ENCODE measurements at places on chromosomes 5 and 9.
A peak's percentile ranks its signal among the peaks of the same experiment; 100 is the strongest.

DNA sequence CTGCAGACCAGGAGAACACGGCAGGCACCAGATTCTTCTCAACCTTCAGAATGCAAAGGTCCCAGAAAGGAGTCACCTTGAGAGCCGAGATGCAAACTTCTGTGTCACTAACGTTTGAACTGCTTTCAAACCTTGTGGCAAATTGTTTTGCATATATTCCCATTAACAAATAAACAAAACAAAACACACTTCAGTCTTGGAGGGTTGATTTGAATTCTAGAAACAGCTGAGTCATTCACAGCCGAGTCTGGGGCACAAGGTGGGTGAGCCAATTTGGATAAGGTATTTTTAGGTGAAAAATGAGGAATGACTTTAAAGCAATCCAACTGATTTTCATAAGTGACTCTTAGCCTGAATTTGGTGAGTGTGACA, 38.8 kb upstream of the ANKRD33B start:
- DNase-seq: no peak

DNA sequence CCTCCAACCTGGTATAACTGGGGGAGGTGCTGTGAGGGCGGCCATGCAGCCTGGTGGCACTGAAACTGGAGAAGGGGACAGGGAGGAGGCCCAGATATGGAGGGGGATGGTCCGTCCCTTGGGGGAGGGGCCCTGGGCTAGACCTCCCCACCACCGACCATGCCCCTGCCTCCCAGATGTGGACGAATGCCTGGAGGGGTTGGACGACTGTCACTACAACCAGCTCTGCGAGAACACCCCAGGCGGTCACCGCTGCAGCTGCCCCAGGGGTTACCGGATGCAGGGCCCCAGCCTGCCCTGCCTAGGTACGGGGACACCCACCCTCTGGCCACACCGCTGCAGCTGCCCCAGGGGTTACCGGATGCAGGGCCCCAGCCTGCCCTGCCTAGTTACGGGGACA, 15.4 kb upstream of the ASS1 start:
- no peak for DNase-seq

- no peak for DNase-seq
These were observed 165.4 kb downstream of the EPB41L4A start for GRCh38 chr5:112253478-112254250.

DNA sequence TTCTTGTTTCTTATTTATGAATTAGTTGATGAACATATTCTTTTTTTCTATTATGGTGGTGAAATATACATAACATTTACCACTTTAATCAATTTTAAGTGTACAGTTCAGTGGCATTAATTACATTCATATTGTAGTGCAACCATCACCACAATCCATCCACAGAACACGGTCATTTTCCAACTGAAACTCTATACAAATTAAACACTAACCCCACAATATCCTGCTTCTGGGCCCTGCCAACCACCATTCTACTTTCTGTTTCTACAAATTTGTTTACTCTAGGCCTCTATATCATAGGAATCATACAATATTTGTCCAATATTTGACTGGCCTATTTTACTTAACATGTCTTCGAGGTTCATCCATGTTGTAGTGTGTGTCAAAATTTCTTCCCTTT, 7.3 kb downstream of the GCNT4 start:
- DNase-seq: no peak

DNA sequence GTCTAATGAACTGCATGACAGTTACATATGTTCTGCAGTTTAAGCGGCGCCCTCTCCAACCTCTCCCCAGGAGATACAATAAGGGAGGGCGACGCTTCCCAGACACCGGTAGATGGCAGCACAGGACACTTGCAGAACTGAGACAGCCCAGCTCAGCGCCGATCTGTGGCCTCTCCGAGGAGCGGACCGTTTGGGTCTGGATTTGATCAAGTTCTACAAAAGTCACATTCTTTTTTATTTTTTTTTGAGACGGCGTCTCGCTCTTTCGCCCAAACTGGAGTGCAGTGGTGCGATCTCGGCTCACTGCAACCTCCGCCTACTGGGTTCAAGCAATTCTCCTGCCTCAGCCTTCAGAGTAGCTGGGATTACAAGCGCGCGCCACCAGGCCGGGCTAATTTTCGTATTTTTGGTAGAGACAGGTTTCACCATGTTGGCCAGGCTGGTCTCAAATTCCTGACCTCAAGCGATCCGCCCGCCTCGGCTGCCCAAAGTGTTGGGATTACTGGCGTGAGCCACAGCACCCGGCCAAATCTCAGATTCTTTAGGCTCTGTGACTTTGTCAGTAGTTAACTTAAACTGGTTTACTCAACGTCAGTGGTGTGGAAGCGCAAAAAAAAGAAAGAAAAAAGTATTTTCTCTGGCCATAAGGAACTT, 1.4 kb upstream of the ATOSB start:
- DNase-seq: peak; percentile 82

GRCh38 chr9:5278486-5278885, 26.0 kb downstream of the RLN2 start:
- DNase-seq: no peak

DNA sequence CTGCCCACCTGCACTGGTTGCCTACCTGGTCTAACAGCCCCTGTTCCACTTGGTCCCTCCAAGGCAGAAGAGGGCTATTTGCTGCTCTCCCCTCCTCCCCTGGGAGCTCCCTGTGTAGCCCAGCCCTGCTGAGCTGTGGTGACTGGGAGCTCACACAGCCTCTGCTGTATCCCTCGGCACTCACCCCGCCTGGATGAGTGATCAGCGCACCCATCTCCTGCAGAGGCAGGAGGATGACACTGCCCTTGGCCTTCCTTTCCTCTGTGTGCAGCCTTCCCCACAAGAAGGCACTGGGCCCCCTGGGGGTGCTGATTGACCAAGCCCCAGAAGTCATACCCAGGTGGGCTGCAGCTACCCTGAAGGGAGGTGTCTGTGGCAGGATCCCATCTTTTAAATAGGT, 134.2 kb downstream of the ADAMTS2 start:
- DNase-seq: no peak

All from activated T-cell treated with anti-CD3 and anti-CD28 coated beads for 1 hour (primary cell).